ENCODE measurements at places on chromosomes 1 and 21.

GRCh38 chr1:2373551-2374251, 17.7 kb downstream of the MORN1 start:
- no peak for DNase-seq

DNA sequence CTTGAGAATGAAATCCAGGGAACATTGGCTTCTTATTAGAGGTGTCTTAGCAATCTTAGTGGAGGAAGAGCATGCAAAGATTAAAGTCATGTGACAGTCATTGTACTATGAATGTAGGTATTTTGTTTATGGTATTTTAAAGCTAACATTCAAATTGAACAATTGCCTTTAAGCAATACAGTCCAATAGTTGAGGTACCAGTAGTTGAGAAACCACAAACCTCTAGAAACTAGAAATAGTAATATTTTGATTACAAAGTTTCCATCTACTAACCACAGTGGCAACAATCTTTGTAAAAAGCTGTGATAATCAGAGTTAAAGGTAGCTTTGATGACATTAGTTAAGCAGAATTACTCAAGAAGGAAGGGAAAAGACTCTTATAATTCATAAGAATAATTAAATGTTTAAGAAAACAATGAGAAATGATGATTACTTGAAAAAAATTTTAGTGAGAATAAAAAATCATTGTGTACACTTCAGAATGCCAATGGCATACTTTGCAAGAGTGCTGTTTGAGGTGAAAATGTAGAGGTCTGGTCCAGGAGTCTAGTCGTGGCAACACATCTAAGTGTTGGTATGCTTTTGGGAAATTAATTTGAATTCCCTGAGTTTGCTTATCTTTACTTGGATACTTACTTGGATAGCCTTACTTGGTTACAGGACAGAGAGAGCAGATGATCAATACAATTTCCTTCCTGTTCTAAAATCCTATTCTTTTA, 104.9 kb upstream of the PTGFR start:
- no peak for DNase-seq

- no peak for DNase-seq
These were observed 43.7 kb downstream of the BACH1 start for GRCh38 chr21:29342363-29342957.

- DNase-seq = no peak
These were observed 125.4 kb upstream of the USP25 start for GRCh38 chr21:15604413-15604812.

GRCh38 chr1:75058424-75058823, 75.8 kb upstream of the LHX8 start:
- no peak for DNase-seq

DNA sequence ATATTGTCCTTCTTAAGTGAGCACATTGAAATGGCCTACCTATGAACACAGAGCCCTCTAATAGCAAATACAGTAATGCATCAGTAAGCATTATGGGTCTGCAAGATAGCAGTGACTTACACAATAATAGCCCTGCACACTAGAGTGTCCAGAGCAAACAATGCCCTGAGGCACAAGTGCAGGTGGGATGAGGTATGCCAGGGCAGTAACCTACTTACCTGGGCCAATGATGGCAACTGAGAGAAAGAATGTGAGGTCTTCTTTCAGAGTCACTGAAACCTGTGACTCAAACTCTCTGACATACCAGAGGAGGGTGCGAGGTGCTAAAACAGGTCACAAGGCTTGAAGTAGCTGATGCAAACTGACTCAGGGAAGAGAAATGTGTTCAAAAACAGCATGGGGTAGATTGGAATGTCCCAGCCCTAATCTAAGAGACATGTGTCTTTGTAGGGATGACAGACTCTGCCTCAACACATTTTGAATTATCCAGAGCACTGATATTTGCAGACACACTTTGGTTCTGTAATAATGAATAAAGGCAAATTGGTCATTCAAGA, 168.5 kb upstream of the RUNX1 start:
- DNase-seq = no peak

- DNase-seq = no peak
These were observed 222.4 kb upstream of the B3GALT2 start for GRCh38 chr1:193408782-193409293.

GRCh38 chr1:107946794-107947193, 18.2 kb downstream of the VAV3 start:
- DNase-seq = no peak

DNA sequence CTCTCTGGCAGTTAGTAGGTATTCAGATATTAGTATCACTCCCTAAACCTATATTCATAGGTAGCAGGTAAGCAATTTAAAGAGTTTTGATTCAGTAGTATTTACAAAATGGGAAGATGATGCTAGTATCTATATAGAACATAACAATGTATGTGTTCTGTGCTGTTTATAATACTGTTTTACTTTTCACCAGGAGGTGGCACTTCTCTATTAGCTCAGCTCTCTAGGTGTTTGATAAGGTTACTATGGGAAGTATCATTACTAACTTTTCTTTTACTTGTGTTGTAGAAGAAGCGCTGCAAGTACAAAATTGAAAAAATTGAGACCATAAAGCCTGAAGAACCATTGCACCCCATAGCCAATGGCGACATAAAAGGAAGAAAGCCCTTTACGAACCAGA, 49.4 kb upstream of the FASLG start:
- DNase-seq = no peak

GRCh38 chr1:59704716-59705115, 110.0 kb upstream of the HOOK1 start:
- no peak for DNase-seq

DNA sequence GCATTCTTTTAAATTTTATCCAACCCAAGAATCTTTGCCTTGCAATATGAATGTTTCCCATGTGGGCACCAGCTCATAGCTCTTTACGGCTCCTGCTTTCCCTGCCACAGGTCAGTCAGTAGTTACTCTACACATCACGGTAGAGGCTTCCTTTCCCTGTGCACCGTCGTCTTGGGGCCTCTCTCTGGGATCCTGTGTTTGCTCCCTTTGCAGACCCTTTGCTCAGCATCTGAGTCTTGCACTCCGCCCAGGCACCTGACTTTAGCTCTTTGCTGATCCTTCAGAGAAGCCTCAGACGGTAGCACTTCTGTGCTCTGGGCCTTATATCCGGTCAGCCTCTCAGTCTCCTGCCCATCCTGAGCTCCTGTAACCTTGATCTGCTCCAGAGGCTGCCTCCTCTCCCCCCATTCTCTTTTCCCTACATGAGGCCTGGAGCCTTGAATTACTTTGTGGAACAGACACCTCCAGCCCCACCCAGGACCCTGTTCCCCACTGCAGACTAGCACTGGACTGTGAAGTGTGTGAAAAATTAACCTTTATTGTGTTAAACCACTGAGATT, 183.5 kb upstream of the HMGB4 start:
- DNase-seq = no peak

DNA sequence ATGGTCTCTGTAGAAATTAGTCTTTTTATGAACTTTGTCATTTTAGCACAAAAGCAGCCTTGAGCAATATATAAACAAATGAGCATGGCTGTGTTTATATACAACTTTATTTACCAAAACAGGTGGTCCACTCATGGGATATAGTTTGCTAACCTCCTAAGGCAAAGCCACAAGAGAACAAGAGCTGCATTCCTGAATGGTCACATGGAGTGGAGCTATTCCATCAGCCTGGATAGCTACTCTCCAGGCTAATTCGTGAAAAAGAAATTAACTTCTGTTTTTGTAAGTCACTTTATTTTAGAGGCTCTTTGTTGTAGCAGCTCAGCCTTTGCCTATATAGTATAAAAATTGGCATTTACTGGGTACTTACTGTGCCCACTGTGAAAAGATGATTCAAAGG, 163.3 kb upstream of the FAM78B start:
- DNase-seq = no peak

Measured in activated T-helper 1 cell treated with anti-CD3 and anti-CD28 coated beads, Interleukin-2, amount 50 U/mL, for 16 hours (primary cell).